RWPE1 (cell line): ENCODE measurements at places on chromosomes 2 and 18.

- DNase-seq, result no peak
Measured at GRCh38 chr2:163717515-163717914, 18.3 kb downstream of the FIGN start.

DNA sequence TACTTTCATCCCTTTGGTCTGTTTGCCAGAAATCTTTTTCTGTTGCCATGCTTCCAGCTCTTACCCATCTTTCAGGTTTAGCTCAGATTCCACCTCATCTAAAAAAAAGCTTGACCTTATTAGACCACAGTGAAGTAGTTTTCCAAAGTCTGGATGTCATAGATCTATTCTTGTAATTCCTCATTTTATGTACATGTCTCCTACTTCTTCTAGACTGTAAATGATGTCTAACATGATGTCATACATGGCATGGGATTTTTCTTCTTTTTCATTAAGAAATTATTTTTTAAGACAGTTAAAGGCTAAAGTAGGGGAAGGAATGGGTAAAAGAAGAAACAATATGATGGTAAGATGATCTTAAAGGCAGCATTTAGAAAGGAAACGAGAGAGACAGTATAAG is 11.3 kb downstream of the GLS start:
- DNase-seq, result no peak

GRCh38 chr2:71605781-71606241 is 152.4 kb downstream of the DYSF start:
- DNase-seq, result no peak

DNA sequence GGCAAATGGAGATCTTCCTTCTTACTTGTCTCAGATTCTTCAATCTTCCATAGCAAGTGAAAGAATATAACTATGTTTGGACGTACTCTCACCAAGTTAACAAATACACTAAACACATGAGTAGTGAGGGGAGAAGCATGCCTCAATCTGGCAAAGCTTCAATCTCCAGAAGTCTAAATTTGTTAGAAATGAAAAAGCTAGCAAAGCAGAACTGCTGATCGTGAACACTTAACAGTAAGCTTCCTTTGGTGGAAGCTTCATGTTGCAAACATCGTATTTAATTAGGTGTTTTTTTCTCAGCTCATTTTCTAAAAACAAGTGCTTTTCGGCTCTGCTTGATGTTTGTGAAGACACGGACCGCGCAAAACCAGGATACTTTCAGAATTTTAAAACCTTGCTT is 12.7 kb upstream of the SCN1A start:
- DNase-seq, result no peak

- DNase-seq, result no peak
Measured at GRCh38 chr2:17576802-17577201, 36.3 kb downstream of the VSNL1 start.
